Bone marrow (tissue), 2 donors: ENCODE measurements at places on chromosomes 1 and 21.

- no peak for DNase-seq
These were observed 103.2 kb downstream of the DMRTB1 start for GRCh38 chr1:53562291-53562980.

DNA sequence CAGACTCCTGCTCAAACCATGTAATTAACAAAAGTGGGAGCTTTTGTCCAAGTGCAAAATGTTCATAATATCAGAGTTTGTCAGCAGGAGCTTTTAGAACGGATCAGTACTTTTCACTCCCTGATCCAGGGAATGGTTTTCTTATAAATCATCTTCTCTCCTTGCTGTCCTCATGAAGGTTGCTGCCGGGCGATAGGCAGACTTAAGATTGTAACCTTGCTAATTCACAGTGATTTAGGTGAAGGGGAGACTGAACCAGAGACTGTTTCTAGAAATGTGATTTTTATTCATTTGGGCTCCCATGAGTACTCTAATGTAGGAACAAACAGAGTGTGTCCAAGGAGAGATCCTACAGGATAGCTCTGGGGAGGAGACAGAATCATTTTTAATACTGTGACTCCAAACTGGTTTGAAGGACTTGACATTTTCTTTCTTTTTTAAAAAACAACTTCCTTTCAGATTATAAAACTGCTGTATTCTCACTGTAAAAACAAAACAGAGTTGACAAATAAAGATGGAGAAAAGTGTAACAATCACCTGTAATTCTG is 23.7 kb downstream of the ELAVL4 start:
- no peak for DNase-seq

- DNase-seq, result no peak
These were observed 6.1 kb downstream of the GJC2 start for GRCh38 chr1:228155596-228156514.

- DNase-seq, result no peak
These were observed 23.8 kb downstream of the TSEN15 start for GRCh38 chr1:184075055-184076029.

- DNase-seq, result no peak
These were observed 266.0 kb downstream of the GPR52 start for GRCh38 chr1:174713796-174714195.

DNA sequence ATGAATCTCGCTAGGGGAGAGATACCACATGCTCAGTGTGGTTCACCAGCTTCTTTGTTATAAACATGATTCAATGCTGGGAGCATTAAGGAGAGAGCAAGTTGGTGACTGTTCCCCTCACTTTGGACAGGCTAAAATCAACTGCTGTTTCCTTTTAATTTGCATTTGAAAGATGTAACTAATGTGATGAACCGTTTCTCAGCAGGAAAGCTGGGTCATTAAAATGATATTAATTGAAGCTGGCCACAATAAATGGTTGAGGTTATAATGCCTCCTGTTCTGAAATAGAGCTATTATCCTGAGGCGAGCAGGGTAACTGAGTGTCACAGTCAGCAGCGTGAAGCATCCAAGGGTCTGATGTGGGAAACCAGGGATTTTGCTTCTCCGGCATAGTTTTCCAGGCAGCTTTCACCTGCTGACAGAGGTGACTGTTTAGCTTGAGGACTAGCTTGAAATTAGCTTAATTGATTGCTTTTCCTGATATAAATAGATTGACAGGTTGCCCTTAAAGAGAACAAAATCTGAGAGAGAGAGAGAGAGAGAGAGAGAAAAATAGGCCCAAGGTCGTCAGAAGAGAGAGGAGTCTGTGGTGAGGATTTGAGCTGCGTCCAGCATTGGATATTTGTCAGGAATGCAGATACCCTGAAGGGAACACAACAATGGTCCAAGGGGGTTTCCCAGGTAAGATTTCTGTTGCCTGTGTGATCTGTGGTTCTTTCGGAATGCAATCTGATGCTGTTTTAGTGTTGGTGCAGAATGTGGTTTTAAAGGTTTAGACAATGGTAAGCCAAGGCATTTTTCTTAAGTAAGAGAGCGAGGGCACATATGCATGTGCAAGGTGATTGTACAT is 209.7 kb downstream of the PATJ start:
- DNase-seq, result no peak

DNA sequence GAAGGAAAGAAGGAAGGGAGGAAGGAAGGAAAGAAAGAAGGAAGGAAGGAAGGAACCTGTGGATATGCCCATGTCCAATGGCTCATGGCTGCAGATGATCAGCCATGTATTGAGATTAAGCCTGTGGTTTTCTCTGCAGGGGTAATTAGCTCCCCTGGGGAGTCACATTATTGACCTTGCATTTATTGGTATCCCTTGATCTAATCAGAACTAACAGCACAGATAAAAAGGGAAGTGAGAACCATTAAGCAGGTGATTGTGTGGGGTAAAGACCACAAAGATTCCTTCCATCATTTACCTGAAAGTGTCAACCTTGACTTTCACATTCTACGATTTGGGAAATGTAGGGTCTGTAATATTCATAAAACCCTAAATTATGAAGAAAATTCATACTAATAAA is 390.7 kb downstream of the BRINP2 start:
- DNase-seq, result no peak

DNA sequence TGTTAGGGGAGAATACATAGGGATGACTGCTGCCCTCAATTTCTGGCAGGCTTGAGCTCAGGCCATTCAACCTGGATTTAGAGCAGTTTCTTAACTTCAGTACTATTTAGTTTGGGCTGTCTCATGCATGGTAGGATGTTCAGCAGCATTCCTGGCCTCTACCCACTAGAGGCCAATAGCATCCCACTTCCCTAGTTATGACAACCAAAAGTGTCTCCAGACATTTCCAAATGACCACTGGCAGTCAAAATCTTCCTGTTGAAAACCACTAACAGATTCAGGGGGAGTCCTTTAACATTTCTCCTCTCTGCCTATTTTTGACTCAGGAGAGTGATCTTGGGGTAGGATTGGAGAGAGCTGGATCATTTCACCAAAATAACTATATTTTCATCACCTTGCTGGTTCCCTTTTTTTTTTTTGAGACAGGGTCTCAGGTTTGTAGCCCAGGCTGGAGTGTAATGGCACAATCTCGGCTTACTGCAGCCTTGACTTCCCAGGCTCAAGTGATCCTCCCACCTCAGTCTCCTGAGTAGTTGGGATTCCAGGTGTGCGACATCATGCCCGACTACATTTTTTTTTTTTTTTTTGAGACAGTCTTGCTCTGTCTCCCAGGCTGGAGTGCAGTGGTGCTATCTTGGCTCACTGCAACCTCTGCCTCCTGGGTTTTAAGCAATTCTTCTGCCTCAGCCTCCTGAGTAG is 8.7 kb downstream of the GNAT2 start:
- DNase-seq, result no peak

DNA sequence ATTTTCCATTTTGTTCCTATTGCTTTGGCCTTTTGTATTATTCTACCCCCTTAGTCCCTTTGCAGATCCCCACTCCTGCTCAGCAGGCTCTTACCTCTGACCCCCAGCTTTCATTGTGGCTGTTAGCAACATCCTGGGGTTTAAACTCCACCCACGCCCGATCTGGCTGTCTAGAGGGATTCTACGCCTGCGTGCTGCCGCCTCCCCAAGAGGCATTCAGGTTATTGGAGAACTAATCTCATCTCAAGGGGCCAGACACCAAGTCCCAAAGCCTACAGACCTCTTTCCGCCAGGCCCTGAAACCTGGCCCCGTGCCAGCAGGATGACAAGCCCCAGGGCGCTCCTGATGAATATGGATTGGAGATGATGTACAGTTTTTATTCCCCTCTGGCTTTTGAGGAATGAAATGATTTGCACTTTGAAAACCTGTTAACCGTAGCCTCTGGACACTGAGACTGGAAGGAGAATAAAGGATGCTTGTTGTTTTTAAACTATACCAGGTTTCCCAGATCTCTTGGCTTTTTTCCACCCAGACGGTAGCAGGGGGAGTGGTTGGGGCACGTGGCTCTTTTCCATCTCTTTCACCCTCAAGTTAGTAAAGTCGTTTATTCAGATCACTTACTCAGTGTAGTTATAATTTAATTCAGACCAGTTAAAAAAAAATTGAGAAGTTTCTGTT is 14.5 kb upstream of the IKBKE start:
- DNase-seq, result no peak

DNA sequence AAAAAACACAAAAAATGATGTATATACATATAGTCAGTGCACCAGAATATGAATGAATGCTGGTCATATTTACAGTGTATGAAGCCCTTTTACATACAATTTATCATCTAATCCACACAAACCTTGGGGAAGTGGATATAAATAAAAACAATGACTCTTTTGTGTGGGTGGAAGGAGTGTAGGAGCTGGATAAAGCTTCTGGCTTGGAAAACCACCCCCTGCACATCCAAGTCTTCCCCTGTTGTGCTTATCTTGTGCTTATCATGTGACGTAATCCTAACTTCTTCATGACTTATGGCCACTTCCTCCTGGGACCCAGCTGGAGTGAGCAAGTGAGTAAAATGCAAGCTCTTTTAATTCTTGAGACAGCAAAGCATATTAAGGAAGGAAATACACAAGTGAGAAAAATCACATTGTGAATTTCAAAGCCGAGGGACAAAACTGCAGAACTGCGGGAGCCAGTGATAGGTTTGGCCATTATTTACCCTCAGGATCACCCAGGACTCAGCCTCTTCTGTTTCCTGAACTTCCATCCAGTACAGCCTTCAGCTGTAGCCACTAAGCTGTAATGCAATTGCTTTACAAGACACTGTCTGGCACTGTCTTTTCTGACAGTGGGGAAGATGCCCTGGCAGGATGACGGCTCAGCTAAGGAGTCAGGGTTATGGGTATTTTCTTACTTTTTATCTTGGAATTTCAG is 104.0 kb upstream of the PPM1J start:
- DNase-seq, result no peak

- DNase-seq, result no peak
These were observed 418.0 kb upstream of the PKN2 start for GRCh38 chr1:88266051-88266450.

- no peak for DNase-seq
These were observed 69.6 kb downstream of the LACTBL1 start for GRCh38 chr1:22903113-22903512.

DNA sequence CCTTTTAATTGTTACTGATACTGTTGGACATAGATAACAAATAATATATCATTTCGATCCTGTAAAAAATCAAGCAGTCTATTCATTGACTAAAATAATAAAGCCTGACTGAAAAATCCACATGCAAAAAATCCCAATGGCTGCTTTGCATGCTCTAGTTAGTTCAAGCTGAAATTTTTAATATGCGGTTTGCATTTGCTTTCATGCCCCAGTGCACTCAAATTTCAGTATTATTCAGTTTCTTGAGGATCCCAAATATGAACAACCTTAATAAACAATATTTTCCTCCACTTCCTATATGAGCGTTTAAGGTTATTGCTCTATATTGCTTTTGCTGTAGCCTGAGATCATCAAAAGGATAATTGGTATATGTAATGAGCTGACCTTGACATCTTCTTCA is 75.1 kb upstream of the DPH5 start:
- no peak for DNase-seq

DNA sequence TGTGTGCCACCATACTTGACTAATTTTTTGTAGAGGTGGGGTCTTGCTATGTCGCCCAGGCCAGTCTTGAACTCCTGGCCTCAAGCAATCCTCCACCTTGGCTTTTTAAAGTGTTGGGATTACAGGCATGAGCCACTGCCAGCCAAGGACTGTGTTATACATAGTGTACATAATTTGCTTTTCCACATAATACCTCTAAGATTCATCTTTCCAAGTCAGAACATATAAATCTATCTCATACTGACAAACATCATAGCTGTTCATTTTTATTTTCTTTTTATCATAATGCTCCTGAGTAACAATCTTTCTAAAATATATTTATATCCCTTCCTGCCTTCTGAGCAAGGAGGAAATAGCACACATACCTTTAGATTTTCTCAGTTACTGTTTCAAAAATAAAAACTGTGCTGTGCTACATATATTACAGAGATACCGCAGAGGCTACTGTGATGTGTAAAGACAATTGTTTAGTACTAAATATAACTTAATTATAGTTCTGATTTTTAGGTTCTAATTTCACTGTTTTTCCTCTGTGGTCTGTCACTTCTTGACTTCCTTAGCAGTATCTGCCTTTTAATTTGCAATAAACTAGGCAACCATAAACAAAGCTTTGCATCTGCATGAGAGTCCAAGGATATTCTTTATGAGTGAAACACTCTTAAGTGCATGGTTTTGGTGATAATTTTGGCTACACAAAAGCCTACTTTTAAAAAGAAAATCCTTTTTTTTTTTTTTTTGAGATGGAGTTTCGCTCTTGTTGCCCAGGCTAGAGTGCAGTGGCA is 59.3 kb downstream of the EYA3 start:
- no peak for DNase-seq

DNA sequence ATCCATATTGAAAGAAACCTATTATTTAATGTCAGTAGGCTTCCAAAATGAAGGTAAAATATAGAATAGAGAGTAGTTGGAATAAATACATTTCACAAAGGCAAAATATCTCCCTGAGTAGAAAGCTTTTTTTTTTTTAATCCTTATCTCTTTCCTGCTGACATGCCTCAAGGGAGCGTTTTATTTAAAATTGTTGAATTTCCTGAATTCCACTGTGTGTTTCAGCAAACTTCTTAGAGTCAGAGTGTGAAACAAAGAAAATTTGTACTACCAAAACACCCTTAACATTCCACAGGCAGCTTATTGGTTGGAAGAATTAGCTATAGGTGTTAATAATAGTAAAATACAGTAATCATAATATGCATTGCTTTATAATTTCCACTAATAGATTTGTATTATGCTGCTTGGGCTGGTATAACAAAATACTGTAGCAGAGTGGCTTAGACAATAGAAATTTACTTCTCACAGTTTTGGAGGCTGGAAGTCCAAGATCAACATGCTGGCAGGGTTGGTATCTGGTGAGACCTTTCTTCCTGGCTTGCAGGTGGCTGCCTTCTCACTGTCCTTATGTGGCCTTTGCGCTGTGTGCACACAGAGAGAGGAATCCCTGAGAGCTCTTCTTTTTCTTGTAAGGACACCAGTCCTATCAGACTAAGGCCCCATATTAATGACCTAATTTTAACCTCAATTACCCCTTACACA is 468.4 kb upstream of the C1orf87 start:
- DNase-seq, result no peak

- no peak for DNase-seq
These were observed 29.9 kb upstream of the TMEM222 start for GRCh38 chr1:27292106-27292505.

- no peak for DNase-seq
These were observed 15.1 kb upstream of the CD58 start for GRCh38 chr1:116585886-116586285.

DNA sequence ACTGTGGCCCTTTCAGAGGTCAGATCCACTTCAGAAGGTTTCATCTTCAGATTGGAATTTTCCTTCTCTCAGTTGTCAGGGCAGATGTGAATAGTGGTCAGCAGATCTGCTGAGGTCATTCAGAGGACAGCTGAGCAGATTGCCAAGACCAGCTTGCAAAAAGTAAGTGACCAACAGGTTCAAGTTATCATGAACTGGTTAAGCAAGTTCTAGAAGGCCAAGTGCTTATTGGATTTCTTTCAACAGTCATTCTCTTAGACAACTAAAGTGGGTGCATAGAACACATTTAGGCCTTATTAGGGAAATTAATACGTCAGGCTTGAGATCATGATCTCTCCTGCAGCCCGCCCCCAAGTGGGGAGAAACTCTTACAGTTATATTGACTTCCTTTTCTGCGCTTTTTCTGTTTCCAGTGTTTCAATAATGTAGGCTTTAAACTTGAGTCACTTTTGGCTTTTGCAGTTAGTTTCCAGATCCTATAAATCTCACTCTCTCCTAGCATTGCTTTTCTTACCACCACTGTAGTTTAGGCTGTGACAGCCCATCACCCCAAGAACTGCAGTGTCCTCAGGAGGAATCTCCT is 96.4 kb downstream of the C1orf21 start:
- DNase-seq, result peak; percentile 27

GRCh38 chr1:214603819-214604252 is 841 bp downstream of the CENPF start:
- DNase-seq, result no peak

GRCh38 chr1:32112806-32113375 is 5.0 kb downstream of the KPNA6 start:
- DNase-seq, result no peak
